ENCODE measurements at places on chromosomes 5 and 9.
A peak's percentile ranks its signal among the peaks of the same experiment; 100 is the strongest.

DNA sequence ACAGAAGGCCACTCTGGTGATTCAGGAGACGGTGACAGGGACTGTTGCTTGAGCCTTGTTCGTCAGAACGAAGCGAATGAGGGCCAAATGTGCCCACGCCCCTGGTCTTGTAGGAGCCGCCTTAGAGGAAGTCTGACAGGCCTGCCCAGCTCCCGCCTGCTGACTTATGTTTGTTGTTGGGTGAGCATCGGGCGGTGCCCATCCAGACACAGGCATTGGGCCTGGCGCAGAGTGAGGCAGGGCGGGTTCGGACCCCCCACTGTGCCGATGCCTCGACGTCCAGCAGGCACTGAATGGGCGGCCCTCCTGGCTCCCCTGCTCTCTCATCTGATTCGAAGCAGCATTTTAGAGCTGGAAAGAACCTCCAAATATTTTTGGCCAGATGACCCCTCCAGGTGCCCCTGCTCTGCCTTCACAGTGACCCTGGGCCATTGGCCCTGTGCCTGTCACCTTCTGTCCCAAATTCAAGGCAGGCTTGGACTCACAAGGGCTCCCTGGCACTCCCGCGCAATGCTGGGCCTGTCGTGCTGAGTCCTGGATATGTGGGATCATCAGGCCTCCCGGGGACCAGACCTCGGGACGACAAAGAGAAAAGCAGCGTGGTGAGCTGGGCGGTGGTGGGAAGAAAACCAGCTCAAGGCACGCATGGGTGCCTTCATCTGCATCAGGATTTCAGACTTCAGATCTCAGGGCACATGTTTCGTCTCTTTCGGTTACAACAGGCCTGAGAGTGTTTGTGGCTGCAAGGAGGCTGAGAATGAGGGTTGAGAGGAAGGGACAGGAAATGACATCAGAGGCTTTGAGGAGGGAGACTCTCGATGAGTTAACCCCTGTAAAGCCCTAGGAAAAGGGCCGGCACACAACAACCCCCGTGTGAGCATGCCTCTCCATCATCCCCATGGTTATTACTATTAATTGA, 37.1 kb upstream of the OLFM1 start:
- no peak for DNase-seq

- no peak for DNase-seq
Observed at GRCh38 chr5:141841378-141842180, 36.6 kb downstream of the PCDH1 start.

- DNase-seq: no peak
Observed at GRCh38 chr5:147084702-147085101, 150.1 kb upstream of the STK32A start.

DNA sequence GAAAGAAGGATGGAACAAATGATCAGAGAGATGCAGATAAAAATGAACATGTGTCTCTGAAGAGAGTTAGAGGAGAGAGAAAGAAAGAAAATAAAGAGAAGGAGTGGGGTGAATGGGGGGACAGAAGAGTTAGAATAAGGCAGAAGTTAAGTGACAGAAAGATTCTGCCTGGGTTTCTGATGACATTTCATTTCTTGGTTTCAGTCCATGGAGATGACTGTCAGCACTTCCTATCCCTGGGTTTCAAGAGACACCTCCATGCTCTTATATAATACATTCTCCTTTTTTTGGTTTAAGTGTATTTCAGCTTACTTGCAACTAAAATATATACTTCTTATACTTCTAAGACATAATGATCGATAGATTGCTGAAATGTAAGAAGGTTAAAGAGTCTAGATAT, 213.0 kb upstream of the IL12B start:
- DNase-seq: no peak

DNA sequence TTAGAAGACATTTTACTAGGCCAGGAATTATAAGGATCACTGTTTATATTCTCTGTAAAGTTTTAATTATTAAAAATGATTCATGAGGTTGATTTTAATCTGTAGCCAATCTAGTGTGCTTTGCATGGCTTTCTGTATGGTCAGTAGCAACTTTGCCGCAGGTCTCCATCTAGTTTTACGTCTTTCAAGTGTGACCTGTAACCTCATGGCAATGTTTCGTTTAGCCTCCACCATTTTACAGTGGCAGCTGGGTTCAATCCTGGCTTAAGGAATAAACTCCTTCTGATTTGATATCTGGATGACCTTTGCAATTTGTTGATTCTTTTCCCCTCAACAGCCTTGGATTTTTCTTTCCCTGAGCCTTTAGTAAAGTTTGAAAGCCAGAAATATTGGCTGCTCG, 434.5 kb upstream of the CDH9 start:
- no peak for DNase-seq

DNA sequence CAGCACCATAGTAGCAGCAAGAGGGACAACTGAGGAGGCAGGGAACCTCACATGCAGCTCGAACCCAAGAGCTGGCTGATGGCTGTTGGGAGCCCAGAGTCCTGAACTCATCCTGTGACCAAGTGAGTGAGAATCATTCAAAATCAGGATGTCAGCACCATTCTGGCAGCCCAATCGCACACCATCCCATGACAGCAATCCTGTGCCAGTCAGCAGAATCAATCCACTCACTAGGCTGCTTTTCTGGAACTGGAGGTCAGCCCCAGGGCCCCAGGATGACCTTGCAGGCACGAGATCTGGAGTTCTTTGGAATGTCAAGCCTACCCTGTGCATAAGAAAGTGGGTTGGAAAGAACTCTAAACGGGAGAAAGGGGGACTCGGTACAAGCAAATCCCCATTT, 67.8 kb upstream of the TAF11L2 start:
- DNase-seq: no peak

DNA sequence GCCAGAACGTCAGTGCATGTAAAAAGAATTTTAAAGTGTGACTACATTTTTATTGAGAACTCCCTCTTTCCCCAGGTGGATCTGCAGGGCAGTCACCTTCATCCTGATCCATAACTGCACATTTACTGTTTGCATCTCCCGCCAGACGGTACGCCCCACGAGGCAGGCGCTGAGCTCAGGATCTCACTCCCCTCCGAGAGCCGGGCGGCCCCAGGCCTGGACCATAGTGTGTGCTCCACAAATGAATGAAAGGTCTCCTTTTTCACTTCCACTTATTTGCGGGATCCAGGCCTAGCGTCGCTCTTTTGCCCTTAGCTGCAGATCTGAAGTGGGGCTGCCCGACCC, 378 bp downstream of the DROSHA start:
- DNase-seq: peak; percentile 42

- DNase-seq: peak; percentile 77
Observed at GRCh38 chr5:83877911-83878706, 157.5 kb upstream of the HAPLN1 start.

DNA sequence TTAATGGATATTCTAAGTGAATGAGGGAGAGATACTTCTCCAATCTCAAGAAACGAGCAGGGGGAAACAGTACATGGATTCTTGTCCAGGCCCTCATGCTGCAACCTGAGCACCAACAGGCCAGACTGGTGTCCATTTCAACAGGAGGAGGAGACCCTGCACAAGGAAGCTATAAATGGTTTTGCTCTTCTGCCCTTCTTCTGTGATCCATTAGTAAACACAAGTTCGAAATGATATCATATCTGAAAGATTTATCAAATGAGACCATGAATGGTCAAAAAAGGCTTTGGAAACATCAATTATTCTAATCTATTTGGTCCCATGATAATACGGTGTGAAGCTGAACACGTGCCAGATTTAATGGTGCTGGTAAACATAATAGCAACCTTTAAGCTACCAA, 109.8 kb downstream of the NR6A1 start:
- DNase-seq: peak; percentile 39

GRCh38 chr5:57455511-57456455, 26.8 kb downstream of the ACTBL2 start:
- DNase-seq: no peak

DNA sequence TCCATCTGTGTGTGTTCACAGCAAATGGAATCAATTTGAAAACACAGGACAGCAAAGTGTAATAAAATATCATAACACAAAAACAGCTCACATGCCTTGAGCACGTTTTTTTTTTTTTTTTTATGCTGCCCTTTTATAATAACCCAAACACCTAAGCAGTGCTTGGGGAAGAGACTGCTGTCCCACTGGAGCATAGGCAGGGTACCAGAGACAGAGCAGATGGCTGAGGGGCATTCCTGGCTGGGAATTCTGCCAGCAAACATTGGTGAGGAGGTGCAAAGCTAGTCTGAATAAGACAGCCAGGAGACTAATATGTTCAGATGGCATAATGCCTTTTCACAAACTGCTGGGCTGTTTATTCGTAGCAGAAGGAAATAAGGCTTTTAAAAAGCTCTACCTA, 58.1 kb upstream of the SV2C start:
- no peak for DNase-seq

Data from choroid plexus epithelial cell (primary cell).